ENCODE measurements at places on chromosomes 7 and 10.
A peak's percentile ranks its signal among the peaks of the same experiment; 100 is the strongest.

GRCh38 chr10:13776861-13777311 lies 190.1 kb downstream of the PRPF18 start:
- H3K4me3 ChIP-seq, result no peak overlapping the region
- no peaks in the 10 kb centered on the region for H3K27me3 ChIP-seq
- no peaks in the 10 kb centered on the region for H3K4me1 ChIP-seq
- H3K36me3 ChIP-seq, result no peaks in the 10 kb centered on the region
- no peak overlapping the region for H3K27ac ChIP-seq
- no peak for DNase-seq

- H3K27ac ChIP-seq, result no peak overlapping the region
- DNase-seq, result no peak
- H3K4me1 ChIP-seq, result no peaks in the 10 kb centered on the region
- H3K36me3 ChIP-seq, result no peaks in the 10 kb centered on the region
Observed at GRCh38 chr10:46227571-46227935, 59.2 kb upstream of the ANTXRL start.

DNA sequence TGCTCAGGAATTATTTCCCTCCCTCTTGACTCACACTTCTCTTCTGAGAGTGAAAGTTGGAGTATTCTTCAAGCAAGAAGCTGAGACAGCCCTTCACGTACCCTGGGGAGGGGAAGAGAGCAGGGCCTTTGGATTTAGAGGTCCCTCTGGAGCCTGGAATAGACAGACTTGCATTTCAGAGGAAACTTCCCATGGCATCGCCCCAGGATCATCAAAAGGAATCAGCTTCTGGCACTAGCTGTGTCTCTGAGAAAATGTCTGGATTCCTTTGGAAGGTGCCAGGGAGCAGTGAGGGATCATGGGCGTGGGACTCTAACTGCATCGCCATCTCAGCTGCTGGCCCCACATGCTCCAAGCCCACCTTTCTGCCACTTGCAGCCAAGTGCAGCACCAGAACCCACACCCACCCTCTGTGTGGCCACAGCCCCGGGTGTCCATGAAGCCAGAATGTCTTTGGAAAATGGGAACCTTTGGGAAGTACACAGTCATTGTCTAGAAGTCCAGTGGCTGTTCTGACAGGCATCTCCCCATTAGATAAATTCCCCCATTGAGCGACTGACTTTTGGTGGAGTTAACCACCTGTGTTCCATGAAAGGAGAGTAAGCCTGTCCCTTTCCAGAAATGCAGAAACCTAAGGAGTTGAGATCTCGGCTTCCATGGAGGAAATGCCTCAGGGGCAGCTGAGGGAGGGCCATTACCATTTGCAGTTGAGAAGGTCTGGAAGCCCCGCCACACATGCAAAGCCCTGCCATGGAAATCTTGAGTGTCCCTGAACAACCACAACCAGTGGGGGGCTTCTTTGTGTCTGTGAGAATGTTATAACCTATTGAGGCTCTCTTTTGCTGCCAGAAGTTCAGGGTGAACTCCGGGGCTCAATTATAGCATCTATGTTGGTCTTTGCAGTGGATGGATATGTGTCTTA lies 57.8 kb upstream of the GDF10 start:
- H3K4me3 ChIP-seq, result no peak overlapping the region
- no peaks in the 10 kb centered on the region for H3K36me3 ChIP-seq
- H3K27ac ChIP-seq, result no peak overlapping the region
- H3K4me1 ChIP-seq, result no peaks in the 10 kb centered on the region

GRCh38 chr10:134247-135131 lies 766 bp upstream of the ZMYND11 start:
- peak overlapping the region; percentile 77 for H3K4me3 ChIP-seq
- H3K27me3 ChIP-seq, result no peaks in the 10 kb centered on the region
- H3K4me1 ChIP-seq, result peaks cover 6% of the 10 kb centered on the region

DNA sequence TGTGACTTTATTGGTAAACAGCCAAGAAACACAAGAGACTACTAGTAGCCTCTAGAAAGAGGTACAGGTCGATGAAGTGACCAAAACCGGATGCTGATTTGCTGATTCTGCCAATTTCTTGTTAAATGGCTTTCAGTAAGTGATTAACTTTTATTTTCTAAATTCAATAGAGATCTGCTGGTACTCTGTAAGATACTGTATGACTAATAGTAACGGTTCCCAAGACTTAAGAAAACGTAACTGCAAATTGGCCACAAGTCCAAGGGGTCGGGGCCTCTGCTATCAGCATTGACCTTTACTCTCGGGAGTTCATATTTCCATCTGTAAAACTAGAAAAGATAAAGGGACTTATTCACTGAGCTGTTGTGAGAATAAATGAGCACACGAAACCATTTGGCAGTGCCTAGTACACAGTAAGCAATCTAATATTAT lies 1.4 kb downstream of the FAM3C start:
- no peaks in the 10 kb centered on the region for H3K4me1 ChIP-seq
- no peaks in the 10 kb centered on the region for H3K36me3 ChIP-seq
- H3K27me3 ChIP-seq, result no peaks in the 10 kb centered on the region
- H3K4me3 ChIP-seq, result no peak overlapping the region
- DNase-seq, result no peak

DNA sequence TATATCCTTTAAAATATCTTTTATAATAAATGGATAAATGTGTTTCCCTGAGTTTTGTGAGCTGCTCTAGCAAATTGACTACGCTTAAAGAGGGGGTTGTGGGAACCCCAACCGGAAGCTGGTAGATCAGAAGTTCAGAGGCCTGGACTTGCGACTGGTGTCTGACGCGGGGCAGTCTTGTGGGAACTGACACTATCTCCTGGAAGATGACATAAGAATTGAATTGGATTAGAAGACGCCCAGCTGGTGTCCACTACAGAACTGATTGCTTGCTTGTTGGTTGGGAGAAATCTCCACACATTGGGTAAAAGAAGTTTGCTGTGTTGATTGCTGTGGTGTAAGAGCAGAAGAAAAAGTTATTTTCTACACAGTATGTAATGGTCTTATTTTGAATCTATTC lies 51.1 kb upstream of the AHR start:
- H3K27me3 ChIP-seq, result no peaks in the 10 kb centered on the region
- peak; percentile 26 for DNase-seq
- H3K4me1 ChIP-seq, result no peaks in the 10 kb centered on the region
- H3K4me3 ChIP-seq, result no peak overlapping the region

- no peak overlapping the region for H3K27ac ChIP-seq
- peaks cover 6% of the 10 kb centered on the region for H3K4me1 ChIP-seq
- no peak for DNase-seq
- H3K27me3 ChIP-seq, result no peaks in the 10 kb centered on the region
- no peaks in the 10 kb centered on the region for H3K36me3 ChIP-seq
Observed at GRCh38 chr7:131329176-131329570, 1.5 kb downstream of the MKLN1 start.

DNA sequence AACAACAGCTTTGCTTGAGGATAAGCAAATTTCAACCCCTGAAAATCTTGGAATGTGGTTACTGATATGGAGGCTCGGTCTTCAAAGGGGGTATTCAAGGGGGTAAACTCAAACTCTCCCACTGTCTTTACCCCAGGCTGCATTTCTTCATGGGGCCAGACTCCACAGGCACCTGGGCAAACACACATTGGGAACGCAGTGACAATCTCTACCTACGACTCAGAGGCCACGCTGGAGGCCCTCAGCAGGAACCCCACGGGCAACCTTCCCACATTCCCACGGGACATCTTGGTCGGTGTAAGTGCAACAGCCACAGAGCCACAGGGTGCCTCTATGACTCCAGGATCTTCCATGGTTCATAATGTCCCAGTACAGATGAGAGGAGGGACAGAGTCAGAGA lies 2.2 kb upstream of the INSIG1 start:
- no peak for DNase-seq
- H3K4me1 ChIP-seq, result peaks cover 8% of the 10 kb centered on the region
- no peak overlapping the region for H3K4me3 ChIP-seq
- no peak overlapping the region for H3K27ac ChIP-seq
- peaks cover 2% of the 10 kb centered on the region for H3K36me3 ChIP-seq

DNA sequence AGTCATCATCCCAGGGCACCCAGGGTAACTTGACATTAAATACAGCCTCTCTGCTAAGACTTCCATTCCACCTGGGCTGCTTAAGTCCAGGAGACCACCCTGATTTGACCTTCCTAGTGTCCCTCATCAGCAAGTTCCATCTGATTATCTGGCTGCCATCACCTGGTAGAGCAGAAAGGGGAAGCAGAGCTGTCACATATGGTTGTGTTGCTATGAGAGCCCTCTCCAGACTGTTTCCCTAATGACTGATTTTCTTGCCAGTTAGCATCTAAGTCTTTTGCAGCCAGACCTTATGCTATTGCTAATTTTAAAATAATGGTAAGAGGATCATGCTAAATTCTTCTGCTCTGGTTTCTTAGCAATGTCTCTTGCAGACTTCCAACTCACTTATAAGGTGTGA lies 38.7 kb downstream of the KCNH2 start:
- no peak for DNase-seq
- no peak overlapping the region for H3K4me3 ChIP-seq
- no peaks in the 10 kb centered on the region for H3K27me3 ChIP-seq
- no peak overlapping the region for H3K27ac ChIP-seq
- H3K4me1 ChIP-seq, result no peaks in the 10 kb centered on the region
- H3K36me3 ChIP-seq, result no peaks in the 10 kb centered on the region

GRCh38 chr10:115918812-115919211 lies 354.2 kb downstream of the GFRA1 start:
- H3K27ac ChIP-seq, result no peak overlapping the region
- no peak for DNase-seq
- no peak overlapping the region for H3K4me3 ChIP-seq
- no peaks in the 10 kb centered on the region for H3K27me3 ChIP-seq
- no peaks in the 10 kb centered on the region for H3K36me3 ChIP-seq
- no peaks in the 10 kb centered on the region for H3K4me1 ChIP-seq

GRCh38 chr7:92404170-92404614 lies 43.1 kb upstream of the GATAD1 start:
- H3K27ac ChIP-seq, result no peak overlapping the region
- DNase-seq, result peak; percentile 61
- no peaks in the 10 kb centered on the region for H3K27me3 ChIP-seq
- H3K4me1 ChIP-seq, result no peaks in the 10 kb centered on the region
- no peak overlapping the region for H3K4me3 ChIP-seq

GRCh38 chr10:83769281-83769820 lies 370.0 kb upstream of the GHITM start:
- H3K36me3 ChIP-seq, result no peaks in the 10 kb centered on the region
- H3K4me3 ChIP-seq, result no peak overlapping the region
- H3K27ac ChIP-seq, result no peak overlapping the region
- no peak for DNase-seq

DNA sequence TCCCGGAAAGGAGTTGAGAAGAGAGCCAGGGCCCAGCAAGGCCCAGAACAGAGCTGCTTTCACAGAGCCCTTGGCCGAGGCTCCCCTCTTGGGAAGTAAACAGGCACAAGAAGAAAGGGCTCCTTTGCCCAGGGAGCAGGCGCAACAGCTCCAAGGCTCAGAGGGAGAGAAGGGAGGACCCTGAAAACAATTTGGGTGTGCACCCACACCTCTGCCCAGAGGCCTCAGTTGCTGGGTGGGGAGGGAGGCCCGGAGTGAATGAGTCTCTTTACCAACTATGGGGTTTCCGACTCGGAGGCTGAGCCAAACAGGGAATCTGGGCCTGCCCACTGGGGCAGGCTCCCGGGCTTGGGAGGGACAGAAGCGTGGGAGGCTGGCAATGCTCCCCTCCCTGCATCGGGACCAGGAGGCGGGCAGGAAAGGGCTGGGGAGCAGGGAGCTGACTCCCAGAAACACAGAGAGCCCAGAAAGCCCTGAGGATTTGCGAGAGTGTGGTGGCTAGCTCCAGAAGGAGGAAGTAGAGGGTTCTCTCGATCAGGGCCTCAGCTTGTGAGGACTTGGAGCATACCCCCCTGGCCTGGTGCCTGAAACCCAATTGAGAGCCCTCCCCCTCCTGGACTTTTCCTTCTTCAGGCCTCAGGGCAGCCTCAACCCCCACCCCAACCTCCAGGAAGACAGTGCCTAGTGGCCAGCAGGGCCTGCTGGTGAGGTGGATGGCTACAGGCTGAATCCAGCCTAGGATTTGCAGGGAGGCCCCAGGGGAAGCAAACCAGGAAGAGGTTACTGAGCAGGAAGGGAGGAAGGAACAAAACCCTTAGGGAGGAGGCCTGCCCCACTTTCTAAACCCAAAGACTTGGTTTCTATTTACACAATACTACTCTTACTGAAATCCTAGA lies 6.2 kb downstream of the C10orf105 start:
- no peaks in the 10 kb centered on the region for H3K4me1 ChIP-seq
- DNase-seq, result peak; percentile 60
- no peak overlapping the region for H3K27ac ChIP-seq
- H3K27me3 ChIP-seq, result no peaks in the 10 kb centered on the region

- no peaks in the 10 kb centered on the region for H3K4me1 ChIP-seq
- H3K27me3 ChIP-seq, result no peaks in the 10 kb centered on the region
- no peak overlapping the region for H3K4me3 ChIP-seq
- DNase-seq, result no peak
- H3K36me3 ChIP-seq, result no peaks in the 10 kb centered on the region
- H3K27ac ChIP-seq, result no peak overlapping the region
Observed at GRCh38 chr10:92502296-92502808, 71.5 kb downstream of the IDE start.

DNA sequence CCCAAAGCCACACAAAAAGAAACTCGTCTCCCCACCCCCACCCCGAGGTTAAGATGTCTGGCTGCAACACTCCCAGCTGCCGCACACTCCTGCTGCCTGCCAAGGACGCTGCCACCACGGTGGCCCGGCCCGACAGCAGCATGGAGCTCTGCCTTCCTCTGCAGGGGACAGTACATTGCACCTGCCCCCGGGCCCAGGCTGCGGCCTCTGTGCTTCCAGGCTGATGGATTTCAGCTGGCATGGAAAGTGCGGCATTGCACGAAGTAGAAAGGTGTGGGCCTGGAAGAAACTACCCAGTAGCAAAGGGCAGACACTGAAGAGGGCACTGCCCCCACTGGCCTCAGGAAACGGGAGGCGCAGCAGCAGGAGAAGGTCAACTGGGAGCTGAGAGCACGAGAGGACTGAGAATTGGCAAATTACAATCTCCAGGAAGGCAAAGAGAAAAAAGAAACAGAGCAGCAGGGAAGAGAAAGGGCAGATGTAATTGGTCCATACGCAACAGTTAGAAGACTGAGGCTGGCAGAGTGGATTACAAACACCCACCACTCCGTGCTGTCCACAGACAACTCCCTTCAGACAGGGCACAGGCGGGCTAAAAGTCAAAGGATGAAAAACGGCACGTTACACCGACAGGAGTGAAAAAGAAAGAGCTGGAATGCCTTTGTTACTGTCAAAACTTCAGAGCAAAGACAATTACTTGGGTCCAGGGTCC lies 117.1 kb upstream of the DIP2C start:
- peaks cover 8% of the 10 kb centered on the region for H3K36me3 ChIP-seq
- no peak overlapping the region for H3K4me3 ChIP-seq
- no peaks in the 10 kb centered on the region for H3K4me1 ChIP-seq
- DNase-seq, result no peak
- no peak overlapping the region for H3K27ac ChIP-seq
- no peaks in the 10 kb centered on the region for H3K27me3 ChIP-seq

GRCh38 chr10:31075434-31075833 lies 43.8 kb upstream of the ZNF438 start:
- no peaks in the 10 kb centered on the region for H3K36me3 ChIP-seq
- no peak overlapping the region for H3K4me3 ChIP-seq
- no peaks in the 10 kb centered on the region for H3K4me1 ChIP-seq
- DNase-seq, result no peak
- no peak overlapping the region for H3K27ac ChIP-seq

Measured in mesendoderm (in vitro differentiated cells).